Glutamatergic neuron (in vitro differentiated cells): ENCODE measurements at places on chromosomes 7 and 10. TPM values are rescaled to one million over a fixed set of nuclear protein-coding genes. Genes with fewer than 3 reads are reported as not detected.

Gene CLDN15
- total RNA-seq, result 9.4 TPM

- peak; percentile 75 for DNase-seq
These were observed 739 bp upstream of the MEST start for GRCh38 chr7:130490888-130491804.

Gene STEAP1
- not detected for total RNA-seq

- no peak for DNase-seq
These were observed 189.5 kb downstream of the ANK3 start for GRCh38 chr10:60200012-60200681.

Gene TMUB1
- total RNA-seq, result 45.7 TPM

DNA sequence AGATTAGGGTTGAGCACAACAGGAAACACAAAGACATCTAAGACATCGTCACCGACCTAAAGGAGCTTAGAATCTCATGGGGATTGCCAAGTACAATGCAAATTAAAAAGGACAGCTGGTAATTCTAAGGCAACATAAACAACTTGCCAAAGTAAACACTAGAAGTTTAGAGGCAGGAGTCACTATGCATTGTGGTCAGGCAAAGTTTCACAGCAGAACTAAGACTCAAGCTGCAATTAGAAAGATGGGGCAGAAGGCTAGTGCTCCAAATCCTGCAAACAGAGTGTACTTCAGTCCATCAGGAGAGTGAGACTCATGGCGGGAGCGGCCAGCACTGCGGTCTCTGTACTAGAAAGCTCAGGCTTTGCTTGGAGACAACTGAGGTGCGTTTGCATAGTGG lies 52.7 kb downstream of the HIPK2 start:
- DNase-seq, result no peak

DNA sequence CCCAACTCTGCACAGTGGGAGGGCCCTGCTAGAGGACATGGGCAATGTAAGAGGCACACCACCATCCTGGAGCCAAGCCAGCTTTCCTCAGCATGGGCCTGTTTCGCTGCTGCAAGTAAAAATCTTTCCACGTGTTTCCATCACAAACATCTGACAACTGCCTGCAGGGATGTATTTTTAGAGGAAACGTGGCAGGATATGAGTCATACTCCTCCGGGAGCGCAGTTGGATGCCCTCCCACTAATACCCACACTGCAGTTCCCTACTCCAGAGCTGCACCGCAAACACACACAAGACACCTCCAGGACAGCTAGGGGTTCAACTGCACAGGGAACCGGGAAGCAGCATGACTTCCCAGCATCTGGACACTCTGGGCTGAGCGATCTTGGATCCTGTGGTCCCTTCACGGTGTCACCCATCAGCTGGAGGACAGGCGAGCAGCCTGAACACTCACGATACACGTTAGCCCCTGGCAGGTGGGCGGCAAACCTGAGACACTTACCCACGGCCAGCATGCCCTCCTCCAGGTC lies 26.1 kb downstream of the PLAC9 start:
- DNase-seq, result no peak
